ENCODE measurements at places on chromosomes 11 and 22.

DNA sequence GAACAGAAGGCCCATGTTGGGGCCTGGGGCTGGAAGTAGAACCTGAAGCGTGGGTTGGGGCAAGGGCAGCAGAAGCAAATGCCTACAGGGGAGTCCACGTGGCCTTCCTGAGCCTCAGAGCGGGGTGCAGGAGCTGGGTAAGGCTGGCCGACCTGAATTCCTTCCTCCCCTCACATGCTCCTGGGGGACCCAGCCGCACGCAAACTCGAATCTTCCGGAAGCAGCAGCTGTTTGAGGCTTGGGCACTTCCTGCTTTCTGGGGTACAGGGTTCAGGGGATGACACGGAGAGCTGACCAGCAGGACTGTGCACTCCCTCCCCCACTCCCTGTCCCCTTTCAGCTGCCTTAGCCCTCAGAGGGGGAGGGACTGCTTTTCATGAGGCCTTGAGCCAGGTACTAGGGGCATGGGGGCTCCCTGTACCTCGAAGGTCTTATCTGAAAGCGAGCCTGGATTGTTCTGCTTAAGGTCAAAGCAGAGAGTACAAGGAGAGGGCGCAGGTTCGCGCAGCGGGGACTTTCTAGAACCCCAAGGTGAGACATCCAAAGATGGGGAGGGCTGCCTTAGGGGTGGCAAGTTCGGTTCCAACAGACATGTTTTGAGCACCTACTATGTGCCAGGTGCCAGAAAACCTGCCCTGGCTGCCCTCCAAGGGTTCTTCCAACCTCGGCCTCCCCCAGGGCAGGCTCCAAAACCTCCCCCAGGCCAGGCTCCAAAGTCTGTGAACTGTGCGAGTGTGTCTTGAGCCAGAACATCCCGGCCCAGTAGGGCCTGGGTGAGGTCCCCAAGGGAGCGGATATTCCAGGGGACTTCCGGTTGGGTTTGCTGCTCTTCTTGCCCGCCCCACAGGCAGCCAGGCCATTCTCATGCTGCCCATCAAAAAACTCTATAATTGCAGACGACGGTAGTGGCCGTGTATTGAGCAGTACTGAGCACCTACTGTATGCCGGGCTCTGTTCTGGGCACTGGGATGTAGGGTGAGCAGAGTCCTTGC, 1.7 kb downstream of the NCF4 start:
- DNase-seq: peak; percentile 31

- DNase-seq: no peak
Observed at GRCh38 chr11:16806791-16807190, 68.3 kb downstream of the C11orf58 start.

DNA sequence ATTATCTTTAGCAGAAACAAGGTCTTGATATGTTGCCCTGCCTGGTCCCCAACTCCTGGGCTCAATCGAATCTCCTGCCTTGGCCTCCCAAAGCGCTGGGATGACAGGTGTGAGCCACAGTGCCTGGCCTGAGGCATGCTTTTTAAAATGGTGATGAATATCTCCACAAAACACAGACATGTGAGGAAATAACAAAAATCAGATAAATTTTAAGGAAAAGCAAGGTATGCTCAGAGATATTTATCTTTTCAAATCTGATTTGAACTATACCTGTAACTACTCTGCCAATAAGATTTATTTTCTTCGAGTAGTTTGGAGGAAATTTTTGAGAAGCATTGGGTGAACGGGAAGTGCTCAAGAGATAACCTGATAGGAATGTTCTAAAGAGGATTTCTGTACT, 35.9 kb upstream of the MMP20 start:
- no peak for DNase-seq

- DNase-seq: no peak
Observed at GRCh38 chr11:70496591-70497535, 98.5 kb downstream of the CTTN start.

- DNase-seq: peak; percentile 83
Observed at GRCh38 chr22:22156716-22157347, 87.8 kb upstream of the VPREB1 start.

DNA sequence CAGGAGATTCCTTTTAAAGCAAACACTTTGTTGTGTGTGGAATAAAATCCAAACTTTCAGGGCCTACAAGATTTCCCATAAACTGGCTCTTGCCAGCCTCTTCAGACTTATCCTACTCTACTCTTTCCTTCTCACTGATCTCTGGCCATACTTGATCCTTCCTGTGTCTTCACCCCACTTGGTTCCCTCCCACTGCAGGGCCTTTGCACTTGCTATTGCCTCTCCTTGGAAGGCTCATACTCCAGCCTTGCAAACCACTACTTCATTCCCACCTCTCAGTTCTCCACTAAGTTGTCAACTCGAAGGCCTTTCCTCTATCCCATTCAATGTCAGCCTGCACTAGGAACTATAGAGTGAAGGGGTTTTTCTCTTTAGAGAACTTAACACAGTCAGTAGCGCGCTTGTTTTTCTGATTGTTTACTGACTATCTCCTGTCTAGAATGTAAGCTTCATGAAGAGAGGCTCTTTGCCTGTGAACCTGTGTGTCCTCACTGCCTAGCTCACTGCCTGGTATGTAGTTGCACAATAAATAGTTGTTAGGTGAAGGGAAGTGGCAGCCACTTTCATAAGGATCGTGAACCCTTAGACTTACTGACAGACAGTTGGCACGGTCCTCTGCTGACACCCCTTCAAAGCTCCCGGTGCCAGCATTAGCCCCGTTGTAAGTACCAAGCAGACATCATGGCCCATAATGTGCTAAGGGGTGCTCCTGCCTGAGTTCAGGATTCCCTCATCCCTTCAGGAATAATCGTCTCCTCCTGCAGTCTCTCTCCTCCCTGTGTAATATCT, 833 bp upstream of the ME3 start:
- no peak for DNase-seq

GRCh38 chr11:909406-909805, 1.2 kb downstream of the CHID1 start:
- DNase-seq: no peak

GRCh38 chr22:38572065-38572464, 2.1 kb upstream of the DMC1 start:
- peak; percentile 41 for DNase-seq

GRCh38 chr11:65127473-65128181, 5.5 kb downstream of the MRPL49 start:
- no peak for DNase-seq

- DNase-seq: no peak
Observed at GRCh38 chr11:134355656-134356055, 23.9 kb downstream of the GLB1L2 start.

DNA sequence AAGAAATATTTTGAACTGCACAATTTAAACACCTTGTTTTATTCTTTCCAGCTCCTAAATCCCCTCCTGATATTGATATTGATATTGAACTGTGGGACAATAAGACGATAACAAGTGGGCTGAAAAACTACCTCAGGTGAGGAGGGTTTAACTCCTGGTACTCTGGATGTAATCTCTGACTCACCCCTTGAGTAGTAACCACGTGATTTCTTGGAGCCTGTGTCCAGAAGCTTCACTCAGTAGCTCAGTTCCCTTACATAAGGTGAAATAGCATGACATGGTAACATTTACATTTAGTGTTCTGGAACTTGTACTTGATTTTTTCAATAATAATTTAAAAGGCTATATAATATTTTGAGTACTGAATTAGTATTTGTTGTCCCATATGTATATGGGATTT, 168.0 kb downstream of the PGR start:
- no peak for DNase-seq

- no peak for DNase-seq
Observed at GRCh38 chr11:103147627-103148026, 38.4 kb downstream of the DYNC2H1 start.

DNA sequence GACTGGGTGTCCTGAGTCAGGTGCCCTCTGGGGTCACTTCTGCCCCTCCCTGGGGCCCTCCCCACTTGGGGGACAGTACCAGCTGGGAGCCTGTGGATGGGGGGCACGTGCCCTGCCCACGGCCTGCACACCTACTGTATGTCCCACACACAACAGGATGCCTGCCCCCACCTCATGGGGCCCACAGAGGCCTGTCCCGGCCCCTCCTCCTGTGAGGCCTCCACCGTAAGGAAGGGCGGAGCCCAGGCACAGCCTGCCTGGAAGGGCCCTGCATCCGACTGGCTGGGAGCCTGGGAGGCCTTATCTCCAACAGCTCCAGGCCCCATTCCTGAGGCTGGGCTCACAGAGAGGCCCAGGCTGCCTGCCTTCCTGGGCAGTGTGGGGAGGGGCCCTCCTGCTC, 47.8 kb downstream of the BRSK2 start:
- DNase-seq: no peak

DNA sequence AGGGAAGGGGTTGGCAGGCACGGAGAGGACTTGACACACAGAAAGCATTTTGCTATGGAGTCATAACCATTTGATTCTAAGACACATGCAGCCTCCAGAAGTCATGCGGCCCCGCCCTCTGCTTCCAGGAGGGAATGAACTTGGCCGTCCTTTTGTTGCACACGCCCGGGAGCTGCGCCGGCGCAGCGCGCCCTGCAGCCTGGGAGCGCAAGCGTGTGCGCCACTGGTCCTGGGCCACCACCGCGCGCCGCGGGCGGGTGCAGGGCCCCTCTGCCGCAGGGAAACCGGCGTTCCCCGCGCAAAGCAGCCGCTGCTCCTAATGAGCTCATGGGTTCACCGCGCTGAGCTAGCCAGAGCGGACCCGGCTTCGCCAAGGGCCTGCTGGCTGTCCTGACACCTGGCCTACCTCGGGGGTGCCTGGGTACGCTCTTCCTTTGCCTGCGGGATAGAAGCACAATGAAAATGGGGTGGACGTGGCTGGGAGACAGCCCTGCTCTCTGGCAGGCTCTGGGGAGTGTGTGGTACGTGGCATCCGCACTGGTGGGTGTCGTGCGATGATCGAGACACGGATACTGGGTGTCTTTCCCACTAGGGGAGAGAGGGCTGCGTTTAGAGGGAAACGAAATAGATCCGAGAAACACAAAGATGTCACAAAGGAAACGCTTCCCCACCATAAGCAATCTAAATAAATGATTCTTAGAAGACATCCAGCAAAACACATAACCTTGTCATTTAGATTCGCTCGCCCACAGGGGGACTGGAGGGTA, 669 bp downstream of the MICAL3 start:
- DNase-seq: peak; percentile 48

DNA sequence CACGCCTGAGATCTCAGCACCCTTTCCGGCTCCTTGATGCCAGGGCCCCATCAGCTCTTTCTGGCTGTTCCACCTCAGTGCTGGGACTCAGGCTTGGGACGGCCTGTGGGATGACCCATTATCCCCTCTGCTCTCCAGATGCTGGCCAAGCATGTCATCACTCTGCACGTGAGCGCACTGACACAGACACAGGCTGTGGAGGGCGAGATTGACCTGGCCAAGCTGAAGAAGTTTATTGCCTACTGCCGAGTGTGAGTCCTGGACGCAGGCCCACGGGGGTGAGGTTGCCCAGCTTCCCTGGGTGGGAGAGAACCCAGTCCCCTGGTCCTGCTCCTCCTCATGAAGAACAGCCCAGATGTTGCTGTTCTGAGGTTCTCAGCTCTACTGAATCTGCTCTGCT, 17.7 kb downstream of the MCM5 start:
- no peak for DNase-seq

DNA sequence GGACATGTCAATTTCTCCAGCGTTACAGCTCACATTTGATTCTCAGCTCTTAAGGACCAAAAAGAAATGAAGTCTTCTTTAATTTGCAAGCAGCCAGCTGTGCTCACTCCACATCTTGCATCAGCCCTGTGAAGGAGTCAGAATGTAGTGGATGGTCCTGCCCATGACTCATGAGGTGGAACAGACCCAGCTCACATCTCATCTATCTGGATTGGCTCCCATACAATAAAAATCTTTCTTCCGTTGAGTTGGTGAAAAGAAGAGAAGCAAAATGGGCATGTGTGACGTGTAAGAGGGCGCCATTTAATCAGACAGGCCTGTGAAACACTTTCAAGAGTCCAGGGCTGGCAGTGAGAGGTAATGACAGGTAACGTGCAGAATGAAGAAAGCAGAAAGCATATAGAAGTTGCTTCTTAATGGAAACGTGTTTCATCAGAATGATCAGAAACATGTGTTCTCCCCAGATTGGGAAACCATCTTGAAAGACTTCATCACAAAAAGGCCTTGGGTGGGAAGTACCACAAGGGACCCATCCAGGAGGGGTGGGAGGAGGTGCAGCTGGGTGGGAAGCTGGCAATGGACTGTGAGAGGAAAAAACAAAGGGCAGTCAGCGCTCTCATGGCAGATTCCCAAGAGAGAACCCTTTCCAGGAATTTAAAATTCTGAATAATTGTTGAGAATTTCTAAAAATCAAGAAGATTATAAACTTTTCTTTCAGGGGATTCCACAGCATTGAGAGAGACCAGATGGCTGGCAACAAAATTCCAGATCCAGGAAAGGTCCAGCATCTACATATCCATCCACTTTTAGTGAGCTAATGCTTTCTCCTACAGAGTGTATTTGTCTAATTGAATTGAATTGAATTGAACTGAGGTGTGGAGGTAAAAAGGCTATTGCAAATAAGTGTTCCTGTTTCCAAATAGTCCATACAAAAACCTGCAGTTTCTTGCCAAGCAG, 57.0 kb downstream of the ETS1 start:
- no peak for DNase-seq

DNA sequence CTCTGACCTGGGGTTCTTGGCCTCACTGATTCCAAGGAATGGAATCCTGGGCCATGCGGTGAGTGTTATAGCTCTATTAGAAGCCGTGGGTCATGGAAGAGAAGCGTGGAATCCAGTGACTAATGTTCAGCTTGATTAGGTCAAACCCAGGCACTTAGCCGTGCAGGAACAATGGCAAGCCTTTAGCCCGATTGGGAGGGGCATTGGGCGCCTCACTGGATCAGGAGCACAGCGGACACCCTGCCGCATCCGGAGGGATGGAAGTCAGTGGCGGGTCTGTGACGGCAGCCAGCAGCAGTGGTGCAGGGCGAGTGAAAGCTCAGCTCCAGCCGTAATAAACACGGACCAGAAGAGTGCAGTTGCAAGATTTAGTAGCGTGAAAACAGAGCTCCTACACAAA, 20.5 kb upstream of the SLC17A6 start:
- no peak for DNase-seq

GRCh38 chr11:44112091-44112821, 16.8 kb downstream of the EXT2 start:
- DNase-seq: no peak

DNA sequence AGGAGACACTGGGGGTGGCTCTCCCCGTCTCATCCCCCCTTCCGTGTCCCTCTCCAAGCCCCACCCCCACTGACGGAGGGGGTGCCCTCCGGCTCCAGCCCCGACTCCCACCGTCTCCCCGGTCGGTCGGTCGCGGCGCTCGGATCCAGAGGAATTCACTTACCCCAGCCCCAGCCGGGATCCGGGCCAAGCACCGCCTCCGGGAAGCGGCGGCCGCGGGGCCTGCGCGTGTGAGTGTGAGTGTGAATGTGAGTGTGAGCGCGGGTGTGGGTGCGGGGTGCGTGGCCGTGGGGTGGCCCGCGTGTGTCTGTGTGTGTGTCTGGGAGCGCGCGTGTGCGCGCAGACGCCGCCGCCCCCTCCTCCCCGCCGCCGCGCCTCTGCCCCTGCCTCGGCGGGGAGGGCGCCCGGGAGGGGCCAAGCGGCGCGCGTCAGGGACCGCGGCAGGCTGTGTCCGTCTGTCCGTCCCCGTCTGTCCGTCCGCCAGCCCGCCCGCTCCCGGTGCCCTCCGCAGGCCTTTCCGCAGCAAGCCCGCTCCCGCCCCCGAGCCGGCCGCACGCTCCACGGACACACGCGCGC, at the start of gene ELFN2:
Gene ELFN2, minus strand, starts transcription at position 345 of the 576 bp plus-strand sequence. CDS start 51,945 bp downstream, outside the sequence.
- no peak for DNase-seq

GRCh38 chr11:107623183-107623582, 32.2 kb downstream of the ELMOD1 start:
- no peak for DNase-seq

- no peak for DNase-seq
Observed at GRCh38 chr11:61860054-61860903, 31.1 kb downstream of the FADS3 start.
